ENCODE measurements at places on chromosomes 2 and 18. TPM values are rescaled to one million over a fixed set of nuclear protein-coding genes. Genes with fewer than 3 reads are reported as not detected.

GRCh38 chr2:101846973-101847372 is 144.8 kb upstream of the IL1R2 start:
- H3K36me3 ChIP-seq: peaks cover 33% of the 10 kb centered on the region
- H3K27me3 ChIP-seq: no peaks in the 10 kb centered on the region
- H3K27ac ChIP-seq: no peak overlapping the region

GRCh38 chr2:235017441-235017840 is 65.6 kb downstream of the SH3BP4 start:
- H3K4me3 ChIP-seq: no peak overlapping the region
- peaks cover 23% of the 10 kb centered on the region for H3K4me1 ChIP-seq
- no peaks in the 10 kb centered on the region for H3K27me3 ChIP-seq
- no peak for DNase-seq

GRCh38 chr18:76530846-76531245 is 35.8 kb upstream of the ZNF516 start:
- DNase-seq: no peak
- H3K27ac ChIP-seq: no peak overlapping the region
- H3K36me3 ChIP-seq: peaks cover 6% of the 10 kb centered on the region
- no peak overlapping the region for H3K4me3 ChIP-seq
- no peaks in the 10 kb centered on the region for H3K27me3 ChIP-seq

- peak; percentile 3 for DNase-seq
- no peak overlapping the region for H3K27ac ChIP-seq
- H3K36me3 ChIP-seq: no peaks in the 10 kb centered on the region
- H3K4me1 ChIP-seq: peaks cover 8% of the 10 kb centered on the region
- no peak overlapping the region for H3K4me3 ChIP-seq
Measured at GRCh38 chr2:183541766-183542165, 417.5 kb downstream of the NUP35 start.

Gene ACMSD
- total RNA-seq: not detected

- H3K4me1 ChIP-seq: peaks cover 34% of the 10 kb centered on the region
- no peak for DNase-seq
- H3K27me3 ChIP-seq: no peaks in the 10 kb centered on the region
- no peaks in the 10 kb centered on the region for H3K36me3 ChIP-seq
- no peak overlapping the region for H3K4me3 ChIP-seq
Measured at GRCh38 chr2:108579623-108580022, 45.4 kb downstream of the LIMS1 start.

Gene MLPH
- total RNA-seq: 47.2 TPM

Gene NAT8
- total RNA-seq: not detected
